ENCODE measurements at places on chromosomes 7 and 10. TPM values are rescaled to one million over a fixed set of nuclear protein-coding genes. Genes with fewer than 3 reads are reported as not detected.
A peak's percentile ranks its signal among the peaks of the same experiment; 100 is the strongest.

Gene GAD2
- not detected for total RNA-seq

Gene SUGCT
- 5.7 TPM for total RNA-seq

Gene SLC29A3
- 2.6 TPM for total RNA-seq

Gene TMEM130
- total RNA-seq, result not detected

Gene PHYHIPL
- total RNA-seq, result 0.11 TPM

Gene LIPN
- total RNA-seq, result not detected

Gene UFSP1
- 2.8 TPM for total RNA-seq

- DNase-seq, result no peak
Observed at GRCh38 chr10:118286051-118286838, 55.9 kb downstream of the FAM204A start.

DNA sequence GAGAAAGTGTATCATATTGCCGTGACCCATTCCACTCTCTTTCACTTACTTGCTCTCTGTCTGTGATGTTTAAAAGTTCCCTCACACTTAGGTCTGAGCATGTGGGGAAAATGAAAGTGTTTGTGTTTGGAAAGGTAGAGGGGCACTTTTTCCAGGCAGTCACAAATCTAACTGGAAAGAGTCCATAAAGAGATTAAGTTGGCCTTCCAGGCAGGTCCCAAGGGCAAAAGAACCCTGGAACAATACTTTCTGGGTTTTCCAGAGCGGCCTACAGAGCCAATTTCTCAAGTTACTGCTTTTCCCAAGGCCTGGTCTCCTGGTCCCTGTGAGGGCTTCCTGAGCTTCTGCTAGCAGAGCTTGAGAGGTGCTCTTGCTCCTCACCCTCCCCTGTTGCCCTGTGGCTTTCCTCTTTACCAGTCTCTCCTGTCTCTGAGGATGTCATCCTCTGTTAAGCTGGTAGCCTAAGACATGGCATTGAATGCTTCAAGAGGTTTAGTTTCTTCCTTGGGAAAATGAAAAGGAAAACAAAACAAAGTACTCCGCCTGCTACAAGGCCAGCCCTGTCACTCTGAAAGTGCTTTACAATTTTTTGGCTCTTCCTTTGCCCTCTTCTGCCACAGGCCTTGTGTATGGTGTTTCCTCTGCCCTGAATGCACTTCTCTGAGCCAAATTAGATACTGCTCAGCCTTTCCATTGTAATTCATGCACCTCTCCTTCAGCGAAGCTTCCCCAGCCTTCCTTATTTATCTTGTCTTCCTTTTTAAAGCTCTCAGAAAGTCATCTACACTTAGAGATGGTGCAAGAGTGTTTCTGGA is 20.1 kb downstream of the TES start:
- no peak for DNase-seq

DNA sequence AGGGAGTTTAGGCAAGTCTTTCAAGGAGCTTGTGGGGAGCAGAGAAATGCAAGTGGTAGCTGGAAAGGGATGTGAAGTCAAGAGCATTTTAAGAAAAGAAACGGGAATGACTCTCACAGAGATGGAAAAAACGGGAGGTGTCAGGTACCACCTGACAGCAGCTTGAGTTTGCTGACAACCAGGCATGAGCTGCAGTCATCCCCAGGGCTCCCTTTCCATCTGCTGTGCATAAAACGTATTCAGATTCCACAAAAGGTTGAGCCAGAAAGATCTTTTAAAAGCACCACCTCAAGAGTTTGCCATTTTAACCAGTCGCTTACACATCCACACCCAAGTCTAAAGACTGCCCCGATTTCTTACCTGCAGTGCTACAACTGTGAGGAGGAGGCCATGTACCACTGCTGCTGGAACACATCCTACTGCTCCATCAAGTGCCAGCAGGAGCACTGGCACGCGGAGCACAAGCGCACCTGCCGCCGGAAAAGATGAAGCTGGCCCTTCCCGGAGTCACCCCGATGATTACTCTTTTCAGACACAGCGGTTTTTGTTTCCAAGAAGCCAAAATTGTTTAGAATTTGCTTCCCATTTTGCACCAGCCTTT is 116.8 kb downstream of the ZMYND11 start:
- DNase-seq, result no peak

DNA sequence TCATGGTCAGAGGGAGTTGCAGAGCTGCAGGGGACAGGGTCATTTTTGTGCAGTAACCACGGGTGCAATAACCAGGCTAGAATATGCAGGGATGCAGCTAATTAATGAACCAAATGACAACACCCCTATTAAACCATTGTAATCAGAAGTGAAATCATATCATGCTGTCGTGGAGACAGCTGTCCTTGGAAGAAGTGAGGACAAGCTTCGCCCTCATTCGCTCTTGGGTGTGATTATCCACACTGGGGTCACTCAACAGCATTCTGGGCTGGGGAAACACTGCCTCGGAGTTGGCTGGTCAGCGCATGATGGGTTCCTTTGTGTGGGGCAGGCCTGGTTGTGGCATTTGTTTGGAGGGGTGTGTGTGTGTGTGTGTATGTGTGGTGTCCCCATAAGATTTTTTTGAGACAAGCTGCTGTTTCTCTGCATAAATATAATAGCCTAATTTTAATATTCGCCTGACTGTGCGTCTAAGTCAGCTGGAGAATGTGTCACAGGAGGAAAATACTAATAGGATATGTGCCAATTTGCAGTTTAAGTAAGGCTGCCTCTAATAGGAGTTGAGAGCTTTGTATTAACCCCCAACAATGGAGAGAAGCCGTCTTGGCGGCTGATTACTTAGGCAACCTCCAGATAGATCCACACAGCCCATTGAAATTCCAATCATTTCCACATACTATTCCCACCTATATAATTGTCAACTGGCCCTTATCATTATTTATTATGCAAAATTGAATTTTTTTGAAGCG is 149.4 kb downstream of the DNAJB6 start:
- DNase-seq, result no peak

GRCh38 chr10:71040846-71041605 is 152.7 kb upstream of the PCBD1 start:
- no peak for DNase-seq

DNA sequence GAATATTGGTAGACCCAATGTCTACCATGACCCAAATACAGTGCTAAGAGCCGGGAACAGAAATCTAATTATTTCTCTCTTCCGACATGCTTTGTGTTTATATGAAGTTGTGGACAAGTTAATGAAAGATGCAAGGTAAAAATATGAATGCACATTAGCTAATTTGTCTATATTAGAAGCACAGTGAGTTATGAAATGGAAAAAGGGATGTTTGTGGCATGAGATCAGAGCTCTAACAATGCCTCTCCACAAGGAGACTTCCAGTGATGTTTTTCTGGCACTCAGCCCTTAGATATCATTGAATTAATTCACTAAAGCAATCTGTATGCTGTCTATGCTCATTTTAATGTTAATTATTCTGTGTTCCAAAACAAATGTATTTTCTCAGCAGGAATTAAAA is 897.2 kb downstream of the CNTNAP2 start:
- DNase-seq, result no peak

GRCh38 chr7:85469446-85470010 is 282.7 kb upstream of the SEMA3D start:
- DNase-seq, result no peak

- DNase-seq, result no peak
Observed at GRCh38 chr10:14774214-14774580, 500 bp downstream of the FAM107B start.

DNA sequence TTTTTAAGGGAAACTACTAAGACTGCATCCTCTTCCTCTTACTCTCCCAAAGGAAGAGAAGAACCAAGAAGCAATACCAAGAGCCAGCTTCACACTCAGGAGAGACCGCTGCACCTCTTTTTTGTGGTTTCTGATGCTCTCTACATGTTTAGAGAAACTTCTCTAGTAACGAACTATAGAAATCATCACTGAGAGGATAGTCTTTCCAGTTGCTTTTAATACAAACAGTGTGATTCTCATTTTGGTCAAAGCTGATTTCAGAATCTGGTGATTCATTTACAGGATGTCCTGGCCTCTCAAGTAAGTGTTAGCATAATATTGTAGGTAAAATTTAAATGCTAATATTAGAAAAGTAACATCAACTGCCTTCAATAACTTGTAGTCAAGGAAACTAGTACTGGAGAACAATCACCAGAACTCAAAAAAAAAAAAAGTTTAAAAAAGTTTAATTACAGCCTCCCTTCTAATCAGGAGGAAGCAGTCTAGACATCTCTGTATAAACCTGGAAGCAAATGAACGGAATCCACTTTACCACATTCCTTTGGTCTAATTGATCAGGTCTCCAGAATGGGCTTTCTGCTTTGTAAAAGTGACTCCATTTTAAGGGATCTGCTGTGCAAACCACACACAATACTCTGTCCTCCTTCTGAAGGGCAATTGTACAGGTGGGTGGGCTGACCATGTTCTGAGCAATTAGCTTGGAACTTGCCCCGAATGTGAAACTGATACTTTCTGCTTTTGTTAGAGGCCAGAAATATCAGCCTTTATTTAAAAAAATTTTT is 3.0 kb downstream of the LAMB1 start:
- DNase-seq, result no peak

GRCh38 chr7:95469187-95469586 is 16.6 kb upstream of the ASB4 start:
- DNase-seq, result no peak

GRCh38 chr7:130990178-130990832 is 256.3 kb upstream of the KLF14 start:
- DNase-seq, result no peak

DNA sequence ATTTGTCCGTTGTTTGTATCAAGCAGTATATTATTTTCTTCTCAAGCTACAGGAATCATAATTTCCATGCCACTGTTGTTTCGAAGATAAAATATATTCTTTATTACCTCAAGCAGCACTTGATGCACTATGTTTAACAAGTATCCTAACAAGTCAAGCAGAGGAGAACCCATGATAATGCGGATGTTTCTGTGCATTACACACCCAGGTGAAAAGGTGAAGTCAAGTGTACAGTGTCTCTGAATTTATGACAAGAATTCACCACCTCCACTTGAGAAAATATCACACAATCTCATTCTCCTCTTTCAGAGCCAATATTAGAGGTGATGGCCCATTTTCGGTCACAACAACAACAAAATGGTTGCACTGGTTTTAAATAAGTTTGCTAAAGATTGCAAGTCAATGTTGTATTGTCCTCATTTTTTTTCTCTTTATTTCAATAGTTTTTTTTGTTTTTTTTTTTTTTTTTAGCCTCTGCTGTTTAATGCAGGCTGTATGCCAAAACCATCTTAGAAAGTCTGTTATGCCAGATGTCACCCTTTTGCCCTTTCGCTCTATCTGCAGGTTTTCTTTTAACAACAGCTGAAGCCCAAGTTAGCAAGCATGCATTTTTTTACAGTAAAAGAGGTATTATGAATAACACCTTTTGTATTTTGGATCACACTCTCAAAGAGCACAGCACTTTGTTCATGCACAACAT is 568.7 kb upstream of the LRRN3 start:
- no peak for DNase-seq

DNA sequence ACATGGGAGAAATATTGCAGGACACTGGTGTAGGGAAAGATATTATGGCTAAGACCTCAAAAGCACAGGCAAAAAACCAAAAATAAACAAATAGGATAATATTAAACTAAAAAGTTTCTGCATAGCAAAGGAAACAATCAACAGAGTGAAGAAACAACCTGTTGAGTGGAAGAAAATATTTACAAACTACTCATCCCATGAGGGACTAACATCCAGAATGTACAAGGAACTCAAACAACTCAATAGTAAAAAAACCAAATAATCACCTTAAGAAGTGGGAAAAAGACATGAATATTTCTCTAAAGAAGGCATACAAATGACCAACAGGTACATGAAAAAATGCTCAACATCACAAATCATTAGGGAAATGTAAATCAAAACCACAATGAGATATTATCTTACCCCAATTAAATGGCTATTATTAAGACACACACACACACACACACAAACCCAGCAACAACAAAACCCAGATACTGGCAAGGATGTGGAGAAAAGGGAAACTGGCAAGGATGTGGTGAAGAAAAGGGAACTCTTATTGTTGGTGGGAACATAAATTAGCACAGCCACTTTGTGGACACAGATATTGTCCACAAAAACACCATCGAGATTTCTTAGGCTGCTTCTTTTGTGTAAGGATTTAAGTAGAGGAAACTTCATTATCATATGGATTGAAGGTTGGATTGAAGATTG is 9.8 kb upstream of the RAB18 start:
- DNase-seq, result no peak

DNA sequence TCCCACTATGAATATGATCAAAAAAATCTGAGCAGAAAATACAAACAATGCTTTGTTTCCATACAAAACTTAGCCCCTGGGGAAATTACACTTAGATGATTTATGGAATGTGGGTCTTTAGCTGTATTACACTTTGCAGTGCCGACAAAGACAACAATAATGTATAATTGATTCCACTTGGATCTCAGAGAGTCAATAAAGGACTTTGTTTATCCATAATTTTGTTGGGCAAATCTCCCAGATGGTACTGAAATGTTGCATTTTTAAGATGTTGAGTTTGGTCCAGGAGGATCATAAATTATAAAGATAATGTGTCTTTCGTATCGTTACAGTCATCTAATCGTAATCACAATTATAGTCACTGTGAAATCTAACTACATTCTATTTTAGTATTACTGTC is 66.9 kb upstream of the DOCK1 start:
- no peak for DNase-seq

DNA sequence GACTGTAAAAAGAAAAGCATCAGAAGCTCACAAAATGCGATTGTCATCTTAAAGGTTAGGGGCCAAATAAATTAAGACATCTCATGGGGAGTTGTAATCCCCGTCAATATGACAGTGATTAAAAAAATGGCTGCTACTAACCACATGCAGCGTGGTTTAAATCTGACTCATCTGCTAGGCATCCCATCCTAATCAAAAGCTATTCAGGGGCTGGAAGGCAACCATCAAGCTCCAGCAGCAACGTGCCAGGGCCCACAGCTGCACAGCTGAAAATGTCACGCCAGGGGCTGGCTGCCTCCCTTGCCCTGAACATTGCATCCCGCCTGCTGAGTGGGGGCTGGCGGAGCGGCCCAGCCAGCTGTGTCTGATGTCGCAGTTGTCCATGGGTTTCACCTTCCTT is 66.3 kb upstream of the FRMD4A start:
- peak; percentile 90 for DNase-seq

GRCh38 chr7:79615871-79616640 is 162.6 kb upstream of the MAGI2 start:
- DNase-seq, result no peak

DNA sequence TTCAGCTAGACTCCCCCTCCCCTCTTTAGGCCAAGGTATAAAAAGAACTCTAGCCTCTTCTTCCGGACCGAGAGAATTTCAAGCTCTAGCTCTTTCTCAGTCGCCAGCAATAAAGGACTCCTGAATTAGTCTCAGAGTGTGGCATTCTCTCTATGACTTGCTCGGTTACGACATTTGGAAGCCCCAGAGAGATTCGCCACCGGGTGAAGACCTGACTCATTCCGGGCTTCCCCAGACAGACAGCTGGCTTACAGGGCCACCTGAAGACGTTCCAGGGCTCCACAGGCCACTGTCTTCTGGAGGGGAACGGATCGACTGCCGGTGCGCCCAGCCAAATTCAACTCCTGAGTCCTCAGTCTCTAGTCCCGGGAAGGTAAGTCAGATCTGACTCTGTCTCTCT is at the start of gene AKR1B15:
AKR1B15 (plus strand) TSS at position 234 of the 400 bp plus-strand sequence. CDS start 15,510 bp downstream, outside the sequence.
- DNase-seq, result peak; percentile 37

DNA sequence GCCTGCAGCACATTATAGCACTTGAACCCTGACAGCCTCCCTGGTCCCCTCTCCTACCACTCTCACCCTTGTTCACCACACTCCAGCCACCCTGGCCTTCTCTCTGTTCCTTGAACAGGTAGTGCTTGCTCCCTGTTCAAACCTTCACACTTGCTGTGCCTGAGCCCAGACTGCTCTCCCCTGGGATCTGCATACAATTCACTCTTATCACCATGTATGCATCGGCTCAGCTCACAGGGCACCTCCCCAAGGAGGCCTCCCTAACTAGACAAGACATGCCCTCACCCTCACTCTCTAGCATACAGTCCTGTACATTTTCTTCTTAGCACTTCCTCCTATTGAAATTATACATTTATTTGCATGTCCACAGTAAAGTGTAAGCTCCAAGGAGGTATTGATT is 59.3 kb downstream of the FAM13C start:
- no peak for DNase-seq

Data from right cardiac atrium (tissue), 5 donors.